Activated naive CD4-positive, alpha-beta T cell treated with anti-CD3 and anti-CD28 coated beads for 36 hours (primary cell): ENCODE measurements at places on chromosomes 3 and 15.

- DNase-seq: peak; percentile 51
These were observed 400.8 kb upstream of the PROK2 start for GRCh38 chr3:72185549-72186399.

DNA sequence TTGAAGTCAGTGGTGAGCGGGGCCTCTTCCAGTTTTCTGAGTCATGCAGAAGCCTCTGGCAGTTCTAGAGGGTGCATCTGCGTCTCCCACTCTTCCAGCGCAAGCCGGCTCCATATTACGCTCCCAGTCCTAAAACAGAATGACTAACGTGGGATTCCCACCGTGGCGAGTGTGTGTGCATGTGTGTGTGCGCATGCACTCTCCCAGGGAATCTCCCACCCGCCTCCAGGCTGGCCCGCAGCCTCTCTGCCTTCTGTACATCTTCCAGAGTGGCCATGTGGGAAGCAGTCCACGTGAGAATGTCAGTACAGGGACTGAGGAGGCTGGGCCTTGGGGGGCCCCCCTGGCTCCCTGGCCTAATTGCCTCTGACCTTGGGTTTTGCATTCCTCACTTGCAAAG, 87.7 kb downstream of the LSM3 start:
- no peak for DNase-seq

GRCh38 chr3:122245513-122246174, 62.2 kb downstream of the CASR start:
- DNase-seq: no peak

DNA sequence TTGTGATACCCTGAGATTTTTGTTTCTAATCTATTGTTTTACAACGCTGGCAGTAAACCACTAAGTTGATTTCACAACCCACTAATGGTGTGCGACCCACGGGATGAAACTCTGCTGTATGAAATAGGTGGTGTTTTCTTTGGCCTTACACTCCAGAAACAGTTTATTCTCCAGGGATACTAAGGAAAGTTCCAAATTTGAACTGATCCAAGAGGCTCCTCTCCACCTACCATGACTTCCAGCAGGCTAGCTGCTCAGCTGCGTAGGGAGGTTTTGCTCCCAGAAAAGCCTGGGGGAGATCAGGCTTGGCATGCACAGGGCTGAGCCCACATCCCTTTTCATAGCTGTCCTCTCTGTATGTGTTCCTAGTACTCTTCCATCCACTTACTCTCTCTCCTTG, 71.5 kb downstream of the FAM174B start:
- DNase-seq: no peak

GRCh38 chr3:169347597-169347996, 315.9 kb downstream of the MECOM start:
- no peak for DNase-seq

DNA sequence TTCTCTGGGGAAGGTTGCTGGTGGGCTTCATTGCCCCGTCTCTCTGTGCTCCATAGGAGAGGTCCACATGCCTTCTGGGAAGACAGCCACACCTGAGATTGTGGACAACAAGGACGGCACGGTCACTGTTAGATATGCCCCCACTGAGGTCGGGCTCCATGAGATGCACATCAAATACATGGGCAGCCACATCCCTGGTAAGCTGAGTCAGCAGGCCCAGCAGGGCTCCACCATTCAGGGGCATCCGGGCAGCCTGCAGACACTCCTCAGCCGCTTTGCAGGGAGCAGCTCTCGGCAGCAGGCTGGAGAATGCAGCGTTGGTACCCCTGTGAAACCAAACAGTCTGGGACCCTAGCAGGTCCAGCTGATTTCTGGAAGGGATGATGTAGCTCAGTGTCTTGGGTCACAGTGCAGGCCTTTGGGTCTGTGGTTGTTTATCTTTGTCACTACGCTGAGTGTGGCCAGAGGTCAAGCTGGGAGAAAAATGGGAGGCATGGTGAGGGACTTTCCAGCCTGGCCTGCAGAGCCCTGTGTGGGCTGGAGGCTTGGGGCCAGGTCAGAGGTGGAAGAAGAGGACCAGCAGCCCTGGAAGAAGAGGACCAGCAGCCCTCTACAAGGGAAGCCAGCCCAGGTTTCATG, 67.2 kb downstream of the DNASE1L3 start:
- no peak for DNase-seq

DNA sequence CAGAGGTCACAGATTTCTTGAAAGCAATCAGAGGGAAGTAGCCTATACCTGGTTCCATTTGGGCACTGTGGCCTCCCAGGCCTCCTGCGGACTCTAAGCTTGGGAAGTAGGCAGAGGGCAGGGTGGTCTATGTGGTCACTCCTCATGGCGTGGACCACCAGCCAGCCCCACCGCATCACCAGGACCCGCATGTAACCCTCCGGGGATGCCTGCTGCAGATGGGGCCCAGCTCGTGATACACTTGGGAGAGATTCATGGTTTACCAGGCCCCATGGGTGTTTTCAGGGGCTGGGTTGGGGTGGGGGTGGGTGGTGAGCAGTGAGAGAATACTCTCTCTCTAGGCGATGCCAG, 123.7 kb downstream of the ASB7 start:
- DNase-seq: no peak

DNA sequence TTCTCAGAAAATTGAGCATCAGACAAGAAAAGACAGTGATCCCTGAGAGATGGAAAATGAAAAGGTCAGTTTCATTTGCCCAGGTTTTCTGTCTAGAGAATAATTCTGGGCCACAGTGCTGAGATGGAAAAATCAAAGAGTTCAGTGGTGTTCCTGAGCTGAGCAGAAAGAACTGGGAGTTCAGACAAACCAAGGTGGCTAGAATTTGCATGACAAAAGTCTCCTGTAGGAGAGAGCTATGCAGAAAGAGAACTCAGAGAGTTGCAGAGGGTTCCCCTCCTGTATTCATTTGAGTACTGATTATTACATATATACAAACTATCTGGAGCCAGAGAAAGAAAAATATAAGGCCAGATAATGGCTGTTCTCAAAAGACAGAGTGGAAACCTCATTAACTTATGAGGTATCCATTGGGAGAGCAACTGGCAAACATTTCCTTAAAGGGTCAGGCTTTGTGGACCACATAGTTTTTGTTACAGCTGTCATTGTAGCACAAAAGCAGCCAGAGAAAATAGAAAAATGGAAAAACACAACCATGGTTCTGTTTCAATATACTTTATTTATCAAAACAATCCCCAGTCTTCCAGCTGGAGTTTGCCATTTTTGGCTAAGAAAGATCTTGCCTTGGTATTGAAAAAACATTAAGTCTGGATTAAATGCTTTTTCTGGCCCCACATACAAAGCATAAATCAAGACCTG, 1004.1 kb downstream of the TBL1XR1 start:
- DNase-seq: no peak

- no peak for DNase-seq
These were observed 147.8 kb downstream of the SLC9A9 start for GRCh38 chr3:143700431-143700975.

DNA sequence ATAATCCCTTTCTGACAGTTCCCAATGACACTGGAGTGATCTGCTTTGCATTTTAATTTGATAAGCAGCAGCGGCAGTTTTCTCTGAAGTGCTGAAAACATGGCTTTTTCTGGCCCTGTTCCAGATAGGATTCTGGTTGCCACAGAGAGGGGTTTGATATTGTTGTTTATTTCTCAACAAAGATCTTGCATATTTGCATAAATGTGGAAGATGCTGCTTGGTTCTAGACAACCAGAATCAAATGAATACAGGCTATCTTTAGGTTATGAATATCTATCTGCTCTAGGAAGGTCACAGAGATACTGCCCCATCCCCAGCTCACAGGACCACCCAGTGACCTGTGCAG, 137.1 kb downstream of the ZNF609 start:
- no peak for DNase-seq

DNA sequence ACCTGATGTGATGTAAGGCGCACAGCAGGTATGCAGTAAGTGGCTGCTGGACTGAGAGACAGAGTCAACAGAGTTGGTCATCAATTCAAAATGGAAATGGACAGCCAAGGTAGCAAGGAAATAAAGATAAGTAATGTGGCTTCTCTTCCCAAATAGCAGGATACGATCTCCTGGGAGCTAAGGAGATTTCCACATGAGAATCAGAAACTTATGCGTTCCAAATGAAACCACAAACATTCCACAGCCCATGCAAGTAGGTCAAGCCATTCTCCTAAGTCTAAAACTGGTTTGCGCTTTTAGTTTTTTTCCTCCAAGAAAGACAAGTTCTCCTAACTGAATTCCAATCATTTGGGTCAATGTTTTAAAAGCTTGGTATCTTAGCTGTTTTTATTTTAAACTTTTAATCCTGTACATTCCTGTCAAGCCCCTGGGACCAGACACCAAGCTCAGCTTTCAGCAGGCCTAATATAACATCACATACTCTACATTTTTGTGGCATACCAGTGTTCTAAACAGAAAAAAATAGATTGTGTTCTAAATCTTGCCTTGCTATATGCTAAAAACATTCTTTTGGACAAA, 73.7 kb upstream of the TSPAN3 start:
- no peak for DNase-seq

DNA sequence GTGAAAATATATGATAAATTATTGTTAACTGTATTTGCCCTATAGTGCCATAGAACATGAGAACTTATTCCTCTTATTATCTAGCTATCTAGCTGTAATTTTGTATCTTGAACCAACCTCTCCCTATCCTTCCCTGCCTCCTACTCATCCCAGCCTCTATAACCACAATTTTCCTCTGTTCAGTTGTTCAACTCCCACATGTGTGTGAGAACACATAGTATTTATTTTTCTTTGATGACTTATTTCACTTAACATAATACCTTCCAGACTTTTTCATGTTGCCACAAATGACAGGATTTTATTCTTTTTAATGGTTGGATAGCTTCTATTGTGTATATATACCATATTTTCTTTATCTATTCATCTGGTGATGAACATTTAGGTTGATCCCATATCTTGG, 85.4 kb upstream of the SUCLG2 start:
- DNase-seq: no peak

GRCh38 chr3:46681856-46682540, 11.5 kb downstream of the ALS2CL start:
- no peak for DNase-seq

DNA sequence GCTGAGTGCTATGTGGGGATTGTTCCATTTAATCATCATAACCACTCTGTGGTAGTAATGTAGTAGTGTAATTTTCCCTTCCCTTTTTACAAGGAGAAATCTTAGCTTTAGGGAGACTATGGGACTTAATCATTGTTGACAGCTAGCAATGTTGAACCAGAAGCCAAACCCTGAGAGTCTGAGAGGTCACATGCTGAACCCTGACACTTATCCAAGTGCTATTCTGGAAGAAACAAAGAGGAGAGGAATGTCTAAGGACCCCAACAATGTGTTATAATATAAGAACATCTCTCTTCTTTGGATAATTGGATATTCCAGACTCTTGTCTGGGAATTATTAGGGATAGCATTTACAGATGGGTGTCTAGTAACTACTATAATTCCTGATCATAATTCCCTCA, 58.4 kb downstream of the GAP43 start:
- DNase-seq: no peak

GRCh38 chr3:45947361-45947760, 4.1 kb downstream of the CXCR6 start:
- DNase-seq: no peak

DNA sequence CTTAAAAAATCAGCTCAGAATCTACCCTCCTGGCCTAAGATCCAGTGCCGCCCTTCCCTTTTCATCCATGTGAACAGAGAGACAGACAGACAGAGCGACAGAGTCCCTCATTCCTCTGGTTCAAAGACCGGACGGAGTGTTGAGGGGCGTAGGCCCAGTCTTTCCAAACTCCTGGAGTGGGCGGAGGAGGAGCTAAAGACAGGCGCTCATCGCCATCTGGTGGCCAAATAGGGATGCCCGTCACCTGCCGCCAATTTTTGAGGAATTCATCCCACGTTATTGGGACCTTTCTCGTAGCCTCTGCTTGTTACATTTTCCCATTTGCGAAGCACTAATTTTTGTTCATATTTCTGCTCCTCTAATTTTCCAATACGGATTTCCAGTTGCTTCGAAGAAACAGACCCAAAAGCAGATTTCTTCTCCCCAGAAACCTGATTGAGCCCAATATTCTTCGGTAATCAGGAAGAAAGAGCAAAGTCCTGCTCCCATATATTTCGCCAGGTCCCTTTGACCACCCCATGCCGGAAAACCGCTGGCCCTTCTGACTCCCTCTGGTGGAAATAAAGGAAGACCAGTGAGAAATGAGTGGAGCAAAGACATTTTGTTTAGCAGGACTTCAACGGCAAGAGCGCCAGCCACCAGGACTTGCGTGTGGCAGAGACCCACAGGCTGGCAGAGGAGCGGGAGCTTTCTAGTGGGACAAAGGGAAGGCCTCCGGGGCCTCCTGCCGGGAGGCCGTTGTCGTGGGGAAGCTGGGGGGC, 88.0 kb downstream of the LRRK1 start:
- peak; percentile 79 for DNase-seq

- peak; percentile 65 for DNase-seq
These were observed 76.4 kb upstream of the ETV5 start for GRCh38 chr3:186185194-186185787.

DNA sequence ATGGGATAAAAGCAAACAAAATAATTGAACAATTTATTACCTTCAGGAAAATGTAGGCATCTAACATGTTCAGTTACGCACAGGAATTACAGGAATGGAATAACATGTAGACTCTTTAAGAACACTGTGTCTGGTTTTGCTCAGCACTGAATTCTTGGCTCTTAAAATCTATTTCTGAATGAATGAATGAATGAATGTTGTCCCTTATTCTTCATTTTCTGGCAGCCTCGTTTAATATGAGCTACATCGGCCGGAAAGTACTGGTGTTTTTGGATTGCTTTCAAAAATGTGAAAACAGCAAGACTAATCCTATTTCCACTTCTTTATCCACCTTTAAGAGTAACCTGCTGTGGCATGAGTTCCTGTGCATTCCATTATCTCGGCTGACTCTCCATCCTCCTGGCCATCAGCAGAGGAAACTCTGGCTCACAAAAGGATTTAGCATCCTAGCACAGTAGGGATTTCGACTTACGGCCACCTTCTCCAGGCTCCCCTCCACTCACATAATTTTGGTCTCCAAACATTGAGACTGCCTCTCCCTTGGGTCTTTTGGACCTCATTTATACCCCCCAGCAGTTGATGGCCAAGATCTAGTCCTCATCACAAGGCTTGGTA, 145.3 kb downstream of the FOXP1 start:
- no peak for DNase-seq

GRCh38 chr3:16053794-16054193, 120.7 kb upstream of the GALNT15 start:
- no peak for DNase-seq

DNA sequence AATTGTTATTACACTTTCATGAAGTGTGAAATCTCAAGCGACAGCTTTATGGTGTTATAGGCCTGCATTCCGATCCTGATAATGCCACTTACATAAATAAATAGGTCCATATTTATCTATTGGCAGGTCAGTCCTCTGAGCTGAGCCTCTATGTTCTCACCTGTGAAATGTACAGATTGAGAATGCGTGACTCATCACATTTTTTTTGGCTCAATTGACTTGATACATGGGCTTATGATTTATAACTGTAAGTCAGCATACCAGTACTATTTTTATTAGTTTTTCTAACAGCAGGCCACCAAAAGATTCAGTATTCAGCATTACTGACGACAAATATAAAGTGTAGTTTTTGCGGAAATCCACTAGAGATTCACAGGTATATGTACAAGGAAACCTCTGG, 344.4 kb downstream of the ROBO1 start:
- no peak for DNase-seq
